ENCODE measurements at places on chromosomes 11 and 22. TPM values are rescaled to one million over a fixed set of nuclear protein-coding genes. Genes with fewer than 3 reads are reported as not detected.

The OR51A4 gene
- not detected for total RNA-seq

The SLC22A8 gene
- total RNA-seq = not detected

The ART1 gene
- not detected for total RNA-seq

The INPP5J gene
- total RNA-seq = 1.3 TPM

The HORMAD2 gene
- total RNA-seq = not detected

The E2F8 gene
- total RNA-seq = 4.4 TPM

Measured in foreskin keratinocyte (primary cell).